ENCODE measurements at places on chromosomes 2 and 18.

GRCh38 chr2:112463256-112463655 lies 18.7 kb upstream of the TTL start:
- DNase-seq, result no peak

GRCh38 chr2:105929516-105929915 lies 184.8 kb downstream of the NCK2 start:
- peak; percentile 12 for DNase-seq

DNA sequence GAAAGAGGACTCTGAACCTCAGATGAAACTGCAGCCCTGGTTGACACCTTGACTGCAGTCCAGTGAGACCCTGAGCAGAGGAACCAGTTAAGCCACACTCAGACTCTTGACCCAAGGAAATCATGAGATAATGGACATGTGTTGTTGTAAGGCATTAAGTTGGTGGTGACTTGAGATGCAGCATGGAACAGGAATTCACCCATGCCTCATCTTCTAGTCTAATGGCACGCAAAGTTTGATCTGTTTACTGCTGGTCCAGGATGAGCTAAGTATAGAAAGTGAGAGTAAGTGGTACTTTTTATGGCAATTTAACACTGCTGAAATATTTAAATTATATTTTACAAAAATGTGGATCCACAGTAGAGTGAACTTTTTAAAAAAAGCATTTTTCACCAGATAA lies 51.3 kb upstream of the LTBP1 start:
- DNase-seq, result no peak

- no peak for DNase-seq
Observed at GRCh38 chr2:175003875-175004729, 1.1 kb downstream of the CHN1 start.

- DNase-seq, result no peak
Observed at GRCh38 chr2:121944072-121944831, 188.8 kb downstream of the TSN start.

- DNase-seq, result no peak
Observed at GRCh38 chr2:136407952-136408318, 290.0 kb upstream of the CXCR4 start.

DNA sequence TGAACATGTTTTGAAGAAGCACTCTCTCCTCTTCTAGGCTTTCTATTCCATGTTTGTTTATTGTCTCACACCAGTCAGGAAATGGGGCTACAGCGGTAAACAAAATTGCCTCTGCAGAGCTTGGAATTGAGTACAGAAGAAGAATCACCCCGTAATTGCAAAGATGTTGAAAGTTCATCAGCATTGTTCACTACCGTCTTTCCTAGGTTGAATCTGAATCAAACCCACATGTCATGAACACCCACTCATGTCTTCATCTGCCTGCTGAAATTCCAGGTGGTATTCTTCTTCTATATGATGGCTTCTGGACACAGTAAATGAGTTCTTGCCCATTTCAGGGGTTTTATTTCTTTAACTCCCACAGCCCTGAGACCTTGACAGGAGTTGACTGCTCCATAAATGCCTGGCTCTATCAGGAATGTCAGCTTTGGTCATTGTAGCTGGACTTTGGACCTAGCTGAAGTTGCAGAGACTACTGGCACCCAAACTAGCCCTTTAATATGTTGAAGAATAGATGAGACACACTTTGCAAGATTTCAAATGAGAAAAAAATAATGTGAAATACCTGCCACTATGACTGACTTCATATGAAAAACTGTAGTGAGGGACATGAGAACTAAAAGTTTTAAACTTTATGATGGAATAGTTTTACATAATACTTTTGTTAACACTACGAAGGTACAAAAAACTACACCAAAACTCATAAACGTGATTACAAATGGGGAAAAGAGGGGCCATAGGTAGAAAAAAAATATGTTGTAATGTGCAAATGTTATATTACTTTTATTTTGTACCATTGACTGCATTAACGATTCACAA lies 1235.3 kb upstream of the ZEB2 start:
- DNase-seq, result no peak

- DNase-seq, result no peak
Observed at GRCh38 chr2:3398857-3399256, 19.4 kb downstream of the TRAPPC12 start.

- no peak for DNase-seq
Observed at GRCh38 chr2:6955511-6956136, 38.4 kb downstream of the RNF144A start.

GRCh38 chr2:60710707-60711106 lies 45.4 kb upstream of the PAPOLG start:
- no peak for DNase-seq

- DNase-seq, result no peak
Observed at GRCh38 chr18:35369126-35369525, 8.0 kb downstream of the ZNF396 start.

GRCh38 chr18:7946734-7947377 lies 379.7 kb downstream of the PTPRM start:
- no peak for DNase-seq

DNA sequence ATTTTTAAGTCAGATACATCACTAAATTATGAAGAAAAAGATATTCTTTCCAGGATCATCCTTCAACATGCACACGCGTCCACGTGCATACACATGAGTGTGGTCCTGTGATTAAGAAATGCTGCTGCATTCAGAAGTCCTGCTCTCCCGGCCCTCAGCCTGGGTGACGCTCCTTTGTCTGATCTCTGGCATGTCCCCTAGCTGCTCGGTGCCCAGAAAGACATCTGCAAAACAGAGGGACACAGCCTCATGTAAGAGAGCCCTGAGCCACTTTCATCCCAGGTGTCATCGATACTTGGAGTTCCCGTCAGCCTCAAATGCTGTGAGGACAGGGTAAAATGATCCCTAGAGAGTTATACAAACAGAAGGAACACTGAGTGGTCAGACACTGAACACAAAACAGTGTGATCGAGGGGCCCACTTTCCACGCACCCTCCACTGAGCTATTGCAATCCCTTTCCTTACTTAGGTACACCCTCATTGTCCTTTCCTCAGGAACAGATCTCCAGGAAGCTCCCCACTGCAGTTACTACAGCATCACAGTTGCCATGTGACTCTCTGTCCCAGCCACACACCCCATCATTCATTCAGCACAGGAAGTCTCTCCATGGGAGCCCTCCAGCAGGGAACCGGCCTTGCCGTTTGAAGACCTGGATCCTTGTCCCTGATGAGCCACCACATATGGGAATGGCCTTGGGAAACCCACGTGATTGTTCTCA lies 32.1 kb downstream of the CRACDL start:
- DNase-seq, result no peak

DNA sequence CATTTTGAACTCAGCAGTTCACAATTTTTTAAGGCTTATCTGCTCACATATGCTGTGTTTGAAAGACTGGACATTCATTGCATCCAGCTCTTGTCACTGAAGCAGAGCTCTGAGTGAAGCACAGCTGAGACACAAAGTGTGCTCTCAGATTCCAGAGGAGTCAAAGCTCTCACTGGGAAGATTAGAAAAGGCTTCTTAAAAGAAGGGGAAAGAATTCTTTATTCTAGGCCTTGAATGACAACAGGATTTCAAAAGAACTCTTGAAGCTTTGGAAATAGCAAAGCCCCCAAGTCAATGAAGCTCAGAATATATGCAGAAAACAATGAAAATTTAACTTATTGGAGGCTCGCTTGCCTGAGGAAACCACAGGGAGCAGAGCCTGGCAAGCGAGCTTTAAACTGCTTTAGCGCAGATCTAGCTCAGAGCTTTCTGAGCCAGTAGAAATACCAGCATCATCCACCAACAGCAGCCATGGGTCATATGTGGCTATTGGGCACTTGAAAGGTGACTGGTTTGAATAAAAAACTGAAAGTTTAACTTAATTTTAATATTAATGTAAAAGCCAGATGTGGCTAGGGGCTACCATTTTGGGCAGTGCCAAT lies 369.7 kb downstream of the OSR1 start:
- DNase-seq, result no peak

DNA sequence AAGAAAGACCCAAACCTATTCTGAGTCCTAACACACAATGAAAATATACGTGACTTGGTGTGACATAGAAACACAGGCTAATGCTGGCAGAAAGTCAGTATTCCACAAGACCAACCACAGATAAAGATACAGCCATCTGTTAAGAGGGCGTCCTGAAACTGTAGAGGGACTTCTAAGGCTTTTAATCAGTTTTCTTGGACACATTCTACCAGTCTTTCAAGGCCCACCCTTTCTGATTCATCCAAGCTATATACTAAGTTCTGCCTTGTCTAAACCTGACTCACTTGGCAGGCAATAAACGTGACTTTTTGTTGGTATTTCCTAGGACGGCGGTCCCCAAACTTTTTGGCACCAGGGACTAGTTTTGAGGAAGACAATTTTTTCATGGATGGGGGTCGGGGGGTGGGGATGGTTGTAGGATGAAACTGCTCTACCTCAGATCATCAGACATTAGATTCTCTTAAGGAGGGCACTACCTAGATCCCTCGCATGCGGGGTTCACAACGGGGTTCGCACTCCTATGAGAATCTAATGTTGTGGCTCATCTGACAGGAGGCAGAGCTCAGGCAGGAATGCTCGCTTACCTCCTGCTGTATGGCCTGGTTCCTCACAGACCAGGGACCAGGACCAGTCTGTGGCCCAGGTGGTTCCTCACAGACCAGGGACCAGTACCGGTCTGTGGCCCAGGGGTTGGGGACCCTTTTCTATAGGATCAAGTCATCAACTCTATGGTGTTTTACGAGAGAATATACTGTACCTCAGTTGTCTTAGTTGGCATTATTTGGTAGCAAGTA lies 61.4 kb downstream of the SP3 start:
- DNase-seq, result no peak

- DNase-seq, result no peak
Observed at GRCh38 chr18:36558234-36558633, 260.7 kb downstream of the FHOD3 start.

DNA sequence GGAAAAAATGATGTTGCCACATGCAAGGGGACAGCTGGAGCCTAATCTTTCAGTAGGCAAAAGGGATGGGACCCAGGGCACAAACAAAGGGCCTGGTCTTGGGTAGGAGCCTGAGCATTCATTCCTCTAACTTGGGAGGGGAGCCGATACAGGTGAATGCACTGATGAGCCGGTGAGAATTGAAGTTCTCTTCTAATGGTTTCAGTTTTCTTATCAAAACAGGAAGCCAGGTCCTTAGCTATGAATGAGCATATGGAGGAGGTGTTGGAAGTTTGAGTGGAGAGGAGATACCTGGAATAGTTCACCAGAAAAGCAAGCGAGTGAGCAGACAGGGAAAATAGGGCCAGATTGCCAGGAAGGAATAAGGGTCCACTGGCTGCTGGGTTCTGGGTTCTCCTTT lies 10.1 kb downstream of the DPP4 start:
- no peak for DNase-seq

- no peak for DNase-seq
Observed at GRCh38 chr18:30572214-30572613, 470.3 kb downstream of the DSC3 start.

DNA sequence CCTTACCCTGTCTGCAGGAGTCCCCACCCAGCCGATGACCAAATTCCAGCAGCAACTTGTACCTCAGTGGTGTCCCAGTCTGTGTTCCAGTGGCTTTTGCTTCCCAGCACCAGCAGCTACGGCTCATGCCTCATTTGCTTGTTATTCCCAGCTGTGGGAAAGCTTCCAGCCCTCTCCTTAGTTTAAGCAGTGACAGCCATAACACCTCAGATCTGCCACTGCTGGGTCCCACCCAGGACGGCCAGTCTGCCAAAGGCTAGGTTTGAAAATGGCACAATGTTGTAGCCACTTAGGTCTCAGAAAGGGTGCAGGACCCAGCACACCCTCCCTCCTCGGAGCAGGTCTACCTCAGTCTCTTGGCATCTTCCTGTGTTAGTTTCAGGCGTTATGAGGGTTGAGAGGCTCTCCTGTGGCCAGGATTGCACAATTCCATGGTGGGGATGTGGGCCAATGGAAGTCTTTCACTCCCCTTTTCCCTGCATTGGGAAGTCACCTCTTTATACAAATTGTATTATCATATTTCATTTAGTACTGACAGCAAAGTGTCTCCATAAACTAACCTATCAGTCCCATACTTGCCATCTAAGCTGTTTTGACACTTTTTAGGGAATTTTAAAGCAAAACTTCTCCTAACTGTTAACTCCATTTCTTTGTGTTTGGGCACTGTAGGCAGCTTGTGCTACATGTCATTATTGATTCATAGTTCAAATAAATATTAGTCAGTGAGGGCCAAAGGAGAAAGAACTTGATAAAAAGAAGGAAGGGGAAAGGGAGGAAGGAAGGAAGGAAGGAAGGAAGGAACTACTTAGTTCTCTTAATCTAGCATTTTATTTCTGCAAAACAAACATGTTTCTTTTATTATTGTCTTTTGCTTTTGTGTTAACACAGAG lies 62.9 kb upstream of the FAM110C start:
- DNase-seq, result no peak

GRCh38 chr2:71718686-71719085 lies 265.3 kb downstream of the DYSF start:
- no peak for DNase-seq

DNA sequence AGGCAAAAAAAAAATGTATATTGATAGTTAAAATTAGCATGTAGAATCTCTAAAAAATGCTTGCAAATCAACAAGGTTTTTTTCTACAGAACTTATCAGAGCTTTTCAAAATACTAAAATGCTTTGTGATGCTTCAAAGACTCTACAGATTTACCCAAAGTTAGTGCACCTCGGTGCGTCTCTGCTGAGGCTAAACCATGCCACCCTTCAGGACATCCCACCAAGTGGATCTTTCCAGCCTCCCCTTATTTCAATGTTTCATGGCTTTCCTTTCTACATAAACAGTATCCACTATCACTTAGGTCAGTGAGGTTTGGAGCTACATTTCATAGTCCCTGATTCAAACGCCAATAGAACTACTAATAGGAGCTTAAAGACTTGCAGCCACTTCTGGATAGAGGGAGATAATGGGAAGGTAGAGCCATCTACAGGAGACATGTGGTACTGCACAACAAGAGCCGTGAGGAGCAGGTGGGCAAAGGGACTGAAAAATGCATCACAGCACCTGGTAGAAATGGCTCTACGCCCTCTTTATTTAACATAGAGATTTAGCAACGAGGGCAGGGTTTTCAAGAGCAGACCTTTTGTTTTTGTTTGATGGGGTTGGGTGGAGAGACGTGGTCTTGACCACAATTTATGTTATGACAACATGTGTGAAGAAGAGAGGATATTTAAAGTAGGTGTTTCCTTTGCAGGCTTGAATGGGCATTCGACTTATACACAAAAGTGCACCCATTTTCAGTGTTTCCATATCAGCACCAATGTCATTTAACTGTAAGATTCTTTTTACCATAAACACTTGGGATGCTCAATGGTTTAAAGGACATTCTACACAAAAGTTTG lies 56.1 kb upstream of the SLC35G4 start:
- DNase-seq, result no peak

GRCh38 chr2:190973726-190974628 lies 40.0 kb downstream of the STAT1 start:
- no peak for DNase-seq

DNA sequence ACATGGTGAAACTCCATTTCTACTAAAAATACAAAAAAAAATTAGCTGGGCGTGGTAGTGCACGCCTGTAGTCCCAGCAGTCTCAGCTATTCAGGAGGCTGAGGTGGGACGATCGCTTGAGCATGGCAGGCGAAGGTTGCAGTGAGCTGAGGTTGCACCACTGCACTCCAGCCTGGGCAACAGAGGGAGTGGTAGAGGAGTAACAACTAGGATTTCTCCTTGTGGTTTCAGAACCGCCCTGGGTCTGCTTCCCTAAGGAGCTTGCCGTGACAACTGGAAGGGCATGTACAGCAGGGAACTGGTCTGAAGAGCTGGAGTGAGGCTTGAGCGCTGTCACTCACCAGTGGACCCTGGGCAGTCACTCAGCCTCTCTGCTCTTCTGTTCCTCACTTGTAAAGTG lies 29.1 kb downstream of the REEP1 start:
- DNase-seq, result no peak
